ENCODE measurements at places on chromosomes 5 and 9. TPM values are rescaled to one million over a fixed set of nuclear protein-coding genes. Genes with fewer than 3 reads are reported as not detected.

The ADGRV1 gene
- 7.3 TPM for polyA plus RNA-seq

The ADAMTS19 gene
- 0.73 TPM for polyA plus RNA-seq

The CD180 gene
- 0.28 TPM for polyA plus RNA-seq

The KLHL9 gene
- 10.4 TPM for polyA plus RNA-seq

DNA sequence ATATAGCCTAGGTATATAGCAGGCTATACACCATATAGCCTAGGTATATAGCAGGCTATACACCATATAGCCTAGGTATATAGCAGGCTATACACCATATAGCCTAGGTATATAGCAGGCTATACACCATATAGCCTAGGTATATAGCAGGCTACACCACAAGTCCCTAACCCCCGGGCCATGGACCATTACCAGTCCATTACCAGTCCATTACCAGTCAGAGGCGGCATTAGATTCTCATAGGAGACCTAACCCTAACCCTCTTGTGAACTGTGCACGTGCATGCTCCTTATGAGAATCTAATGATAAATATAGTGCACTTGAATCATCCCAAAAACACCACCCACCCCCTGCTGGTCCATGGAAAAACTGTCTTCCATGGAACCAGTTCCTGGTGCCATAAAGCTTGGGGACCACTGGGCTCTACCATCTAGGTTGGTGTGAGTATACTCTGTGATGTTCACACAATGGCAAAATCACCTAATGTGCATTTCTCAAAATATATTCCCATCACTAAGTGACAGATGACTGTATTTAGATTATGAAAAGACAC, 4.7 kb downstream of the PLIN2 start:
- no peak for DNase-seq

DNA sequence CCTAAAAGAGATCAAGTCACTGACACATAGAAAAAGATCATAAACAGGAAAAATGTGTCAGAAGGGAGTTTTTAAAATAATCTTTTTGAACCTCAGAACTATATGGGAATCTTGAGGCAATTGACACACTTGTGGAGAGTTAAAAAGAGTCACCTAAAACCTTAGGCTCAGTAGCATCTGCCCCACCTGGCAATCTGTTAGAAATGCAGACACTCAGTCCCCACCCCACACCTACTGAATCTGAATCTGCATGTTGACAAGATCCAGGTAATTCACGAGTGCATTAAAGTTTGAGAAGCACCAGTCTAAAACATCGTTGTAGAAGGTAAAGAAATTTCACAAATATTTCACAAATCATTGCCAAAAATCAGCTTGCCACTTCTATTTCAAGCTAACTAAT, 388.3 kb downstream of the NR2F1-AS1 start:
- DNase-seq: no peak

- no peak for DNase-seq
Measured at GRCh38 chr9:111151537-111151936, 113.3 kb upstream of the LPAR1 start.

Measured in kidney (tissue), 22 donors.